Mesothelial cell of epicardium (in vitro differentiated cells): ENCODE measurements at places on chromosomes 2 and 18.

DNA sequence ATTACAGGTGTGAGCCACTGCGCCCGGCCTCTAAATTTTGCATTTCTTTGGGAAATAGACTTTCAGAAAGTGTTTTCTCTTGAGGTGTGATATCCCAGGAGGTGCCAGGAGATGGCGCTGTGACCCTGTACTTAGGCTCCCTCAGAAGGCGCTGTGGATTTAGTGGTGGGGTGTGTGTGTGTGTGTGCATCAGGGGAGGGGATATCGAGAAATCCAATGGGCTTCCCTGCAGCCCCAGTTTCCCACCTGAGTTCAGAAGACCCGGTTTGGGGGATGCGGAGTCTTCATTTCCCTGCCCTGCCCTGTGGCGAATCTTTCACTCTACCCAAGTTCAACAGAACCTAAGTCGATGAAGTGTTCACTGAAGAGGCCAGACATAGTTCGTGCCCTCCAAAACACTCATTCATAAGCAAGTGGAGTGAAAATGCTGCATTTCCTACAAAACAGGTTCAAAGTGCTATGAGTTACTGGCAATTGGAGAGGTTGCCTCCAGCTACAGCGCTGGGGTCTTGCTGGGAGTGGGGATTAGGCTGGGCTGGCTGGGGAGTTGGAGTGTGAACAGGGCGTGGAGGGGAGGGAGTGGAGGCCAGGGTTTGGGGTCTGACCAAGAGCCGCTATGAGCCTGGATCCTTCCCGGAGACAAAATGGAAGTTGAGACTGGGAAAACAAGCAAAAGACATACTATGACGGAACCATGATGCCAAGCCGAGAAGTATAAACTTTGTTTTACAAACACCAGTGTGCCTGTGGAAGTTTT lies 6.5 kb upstream of the WNT6 start:
- DNase-seq = peak; percentile 82

DNA sequence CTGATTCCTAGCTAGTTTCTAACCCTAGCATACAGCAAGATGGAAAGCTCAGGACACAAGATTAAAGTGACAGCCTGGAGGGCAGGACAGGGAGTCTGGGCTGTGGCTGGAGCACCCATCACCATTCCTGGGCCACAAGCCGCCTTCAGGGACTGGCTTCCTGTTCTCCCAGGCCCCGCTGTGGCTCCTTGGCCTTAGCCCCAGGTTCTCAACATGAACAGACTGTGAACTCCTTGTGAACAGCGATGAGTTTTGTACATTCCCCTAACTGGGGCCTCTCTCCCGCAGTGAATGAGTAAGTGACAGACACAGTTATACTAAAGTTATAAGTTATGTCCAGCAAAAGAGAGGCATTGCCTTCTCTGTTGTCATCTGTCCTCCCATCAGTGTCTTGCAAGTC lies 35.9 kb upstream of the SLC14A1 start:
- no peak for DNase-seq

- DNase-seq = no peak
Measured at GRCh38 chr2:219491278-219491963, 7.3 kb upstream of the GMPPA start.

DNA sequence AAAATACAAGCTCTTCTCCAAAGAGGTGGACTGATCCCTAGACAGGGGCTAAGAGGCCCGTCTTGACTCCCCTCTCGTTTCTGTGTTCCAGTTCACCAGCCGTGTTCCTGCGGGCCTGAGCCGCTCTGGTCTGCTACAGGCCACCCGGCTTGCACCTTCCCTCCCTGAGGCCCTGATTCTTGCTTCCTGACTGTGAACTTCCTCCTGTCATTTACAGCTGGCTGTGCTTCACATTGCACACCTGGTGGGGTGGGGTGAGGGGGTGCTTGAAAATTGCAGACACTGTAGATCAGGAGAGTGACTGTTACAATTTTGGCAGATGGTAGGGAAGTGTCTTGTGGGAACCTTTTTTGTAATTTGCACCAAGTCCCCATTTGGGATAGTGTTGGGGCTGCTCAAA lies 64.4 kb downstream of the TSN start:
- DNase-seq = no peak

DNA sequence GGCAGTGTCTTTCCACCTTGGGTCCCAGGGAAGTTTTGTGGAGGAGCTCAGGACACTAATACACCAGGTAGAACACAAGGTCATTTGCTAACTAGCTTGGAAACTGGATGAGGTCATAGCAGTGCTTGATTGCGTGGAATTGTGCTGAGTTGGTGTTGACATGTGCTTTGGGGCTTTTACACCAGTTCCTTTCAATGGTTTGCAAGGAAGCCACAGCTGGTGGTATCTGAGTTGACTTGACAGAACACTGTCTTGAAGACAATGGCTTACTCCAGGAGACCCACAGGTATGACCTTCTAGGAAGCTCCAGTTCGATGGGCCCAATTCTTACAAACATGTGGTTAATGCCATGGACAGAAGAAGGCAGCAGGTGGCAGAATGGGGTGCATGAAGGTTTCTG lies 5.9 kb downstream of the CTLA4 start:
- no peak for DNase-seq

GRCh38 chr2:43040084-43040854 lies 186.1 kb downstream of the ZFP36L2 start:
- DNase-seq = no peak

DNA sequence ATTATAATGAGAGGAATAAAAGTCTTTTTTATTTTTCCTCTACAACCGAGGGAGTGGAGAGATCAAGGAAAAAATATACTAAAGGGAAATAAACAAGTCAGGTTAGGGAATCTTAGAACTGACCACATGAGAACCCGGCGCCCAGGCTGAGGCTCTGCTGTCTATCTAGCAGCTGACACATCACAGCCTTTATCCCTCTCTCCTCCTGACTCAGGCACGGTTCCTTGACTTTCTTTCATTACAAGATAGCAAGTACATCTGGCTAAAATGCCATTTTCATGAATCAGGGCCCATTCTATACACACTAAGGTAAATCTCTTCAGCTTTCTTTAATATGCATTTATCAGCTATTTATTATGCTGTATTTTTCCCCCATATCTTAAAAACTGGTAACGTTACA lies 296.0 kb downstream of the TMX3 start:
- no peak for DNase-seq

- DNase-seq = no peak
Measured at GRCh38 chr2:191777351-191777750, 69.5 kb downstream of the CAVIN2 start.

- no peak for DNase-seq
Measured at GRCh38 chr18:41320100-41320499, 634.9 kb upstream of the PIK3C3 start.

- no peak for DNase-seq
Measured at GRCh38 chr2:207863345-207863744, 93.6 kb upstream of the FZD5 start.

- DNase-seq = no peak
Measured at GRCh38 chr18:48934415-48934722, 16.4 kb downstream of the SMAD7 start.

DNA sequence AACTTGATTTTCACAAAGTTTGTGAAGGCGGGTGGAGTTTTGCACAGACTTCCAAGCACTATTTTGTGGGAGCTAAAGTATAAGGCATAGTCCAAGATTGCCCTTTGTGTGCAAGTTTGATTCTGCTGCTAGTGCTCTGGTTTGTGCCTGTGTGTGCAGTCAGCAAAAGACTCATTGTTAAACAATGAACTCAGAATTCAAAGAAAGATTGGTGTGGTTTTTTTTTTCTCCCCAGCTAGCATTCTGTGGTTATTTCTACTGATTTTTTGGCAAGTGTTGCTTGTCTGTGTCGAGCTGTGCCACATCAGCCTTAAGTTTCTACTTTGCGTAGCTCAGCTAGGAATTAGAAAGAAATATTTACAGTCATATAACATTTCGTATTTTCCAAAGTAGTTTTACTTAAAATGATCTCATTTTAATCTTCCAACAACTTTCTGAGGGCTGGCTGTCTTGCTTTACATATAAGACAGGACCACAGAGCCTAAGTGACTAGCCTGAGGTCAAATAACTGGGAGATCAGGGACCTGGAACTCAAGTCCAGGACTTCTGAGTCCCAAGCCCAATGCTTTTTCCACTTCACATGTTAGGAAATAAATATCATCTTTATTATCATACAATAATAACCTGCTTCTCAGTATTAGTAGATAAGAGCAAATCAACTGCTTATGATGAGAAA lies 69.8 kb downstream of the BABAM2 start:
- DNase-seq = no peak

DNA sequence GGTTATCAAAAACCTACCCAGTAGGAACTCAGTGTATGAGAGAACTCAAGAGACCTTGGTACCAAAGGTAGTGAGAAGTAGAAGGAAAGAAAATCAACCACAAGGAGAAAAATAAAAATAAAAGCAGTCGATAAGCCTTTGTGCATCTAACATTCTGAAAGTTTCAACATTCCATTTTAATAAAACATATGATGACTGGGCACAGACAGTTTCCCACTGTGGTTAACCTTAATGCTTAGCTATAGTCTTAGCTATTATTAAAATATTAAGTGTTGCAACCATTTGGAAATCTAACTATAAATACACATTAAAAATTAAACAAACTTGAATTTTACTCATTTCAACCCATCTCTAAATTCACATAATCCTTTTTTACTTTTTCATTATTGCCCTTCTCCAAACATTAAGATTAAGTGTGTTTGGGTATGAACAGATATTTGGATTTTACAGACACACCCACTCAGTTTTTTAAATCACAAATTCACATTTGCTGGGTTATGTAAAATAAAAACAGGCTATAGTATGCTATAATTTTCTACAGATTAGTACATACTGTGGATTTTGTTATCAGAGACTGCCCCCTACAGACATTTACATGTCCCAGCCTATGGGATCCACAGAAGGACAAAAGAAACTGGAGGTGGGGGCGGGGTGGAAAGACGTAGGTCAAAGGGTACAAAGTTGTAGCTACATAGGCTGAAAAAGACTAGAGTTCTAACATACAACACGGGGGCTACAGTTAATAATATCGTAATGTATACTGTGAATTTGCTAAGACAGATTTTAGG lies 32.8 kb downstream of the SRBD1 start:
- no peak for DNase-seq
